ENCODE measurements at places on chromosomes 1 and 21.

DNA sequence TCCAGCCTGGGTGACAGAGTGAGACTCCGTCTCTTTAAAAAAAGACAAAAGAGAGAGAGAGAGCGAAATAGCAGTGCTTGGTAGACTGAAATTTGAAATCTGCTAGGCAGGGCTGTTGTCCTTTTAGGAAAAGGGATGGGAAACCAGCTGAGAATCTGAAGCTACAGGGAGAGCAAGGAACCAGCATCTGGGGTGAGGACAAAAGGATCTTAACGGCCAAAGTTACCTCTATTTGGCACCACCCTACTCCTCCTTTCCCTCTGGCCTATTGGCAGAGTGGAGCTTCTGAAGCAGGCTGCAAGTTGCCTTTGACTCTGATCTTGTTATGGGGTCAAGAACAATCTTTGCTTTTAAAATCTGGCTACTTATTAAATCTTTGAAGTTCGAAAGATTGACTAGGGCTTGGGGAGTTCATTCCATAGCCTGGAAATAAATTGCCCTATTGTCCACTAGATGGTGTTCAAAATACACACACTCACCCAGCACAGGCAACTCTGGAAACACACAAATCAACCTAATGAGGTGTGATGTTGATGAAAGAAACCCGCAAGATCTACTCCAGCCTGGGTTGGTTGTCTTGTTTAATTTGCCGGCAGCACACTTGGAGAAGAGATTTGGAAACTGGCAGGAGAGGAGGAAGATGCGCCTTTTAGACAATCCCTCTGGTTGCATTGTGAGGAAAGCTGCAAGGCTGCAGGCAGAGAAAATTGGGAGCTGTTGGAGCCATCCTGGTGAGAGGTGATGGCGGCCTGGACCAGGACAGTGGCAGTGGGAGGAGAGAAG lies 16.5 kb upstream of the PARP1 start:
- DNase-seq, result no peak

DNA sequence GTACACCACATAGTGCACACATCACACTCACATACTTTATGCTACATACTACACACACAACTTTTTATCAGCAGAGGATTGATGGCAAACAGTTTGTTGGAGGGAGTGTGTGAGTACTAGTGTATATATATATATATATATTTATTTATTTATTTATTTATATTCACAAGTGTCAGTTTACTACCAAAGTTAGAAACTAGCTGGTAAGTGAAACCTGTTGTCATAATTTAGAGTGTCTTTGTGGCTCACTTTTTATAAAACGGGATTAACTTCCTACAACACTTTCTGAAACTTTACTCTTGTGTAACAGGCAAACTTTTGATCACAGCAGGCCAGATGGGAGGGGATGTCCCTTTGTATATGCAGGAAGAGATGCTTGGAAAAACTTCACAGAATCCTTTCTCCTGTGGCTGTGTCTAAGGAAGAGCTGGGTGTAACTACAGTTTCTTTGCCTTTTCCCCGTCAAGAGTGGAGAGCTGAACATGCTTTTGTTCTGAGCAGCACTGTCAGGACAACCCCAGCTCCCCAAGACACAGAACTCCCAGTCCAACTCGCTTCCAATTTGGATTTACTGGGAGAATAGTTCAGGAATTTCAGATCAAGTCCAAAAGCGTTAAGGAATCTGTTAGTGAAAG lies 1.9 kb upstream of the SAMD13 start:
- no peak for DNase-seq

- DNase-seq, result no peak
These were observed 10.1 kb upstream of the SLC25A33 start for GRCh38 chr1:9529190-9529589.

GRCh38 chr21:27526451-27526850 lies 559.6 kb upstream of the ADAMTS5 start:
- DNase-seq, result no peak

DNA sequence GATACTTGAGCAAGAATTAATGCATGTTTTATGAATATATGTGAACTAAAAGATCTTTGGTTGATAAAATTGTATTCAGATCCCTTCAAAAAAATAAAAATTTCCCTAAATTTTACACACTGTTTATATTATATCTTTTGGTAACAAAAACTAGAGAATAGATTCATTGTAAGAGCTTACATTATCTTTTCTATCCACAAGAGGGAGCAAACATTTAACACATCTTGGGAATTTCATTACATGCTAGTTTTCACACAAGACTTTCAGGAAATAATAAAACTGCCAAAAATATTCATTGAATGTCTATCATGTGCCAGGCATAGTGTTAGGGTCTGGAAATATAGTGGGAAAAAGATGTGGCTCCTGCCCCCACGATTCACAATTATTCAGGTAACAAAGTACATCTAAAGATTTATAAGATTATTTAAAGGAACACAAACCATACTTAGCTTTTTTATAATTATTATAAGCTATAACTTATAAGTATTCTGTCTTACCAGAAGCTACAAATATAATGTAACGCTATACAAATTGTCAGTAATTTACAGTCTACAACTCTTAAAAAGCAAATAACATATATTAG lies 30.6 kb downstream of the FAF1 start:
- no peak for DNase-seq

- DNase-seq, result no peak
These were observed 4.5 kb upstream of the FAM177B start for GRCh38 chr1:222732216-222733159.

- no peak for DNase-seq
These were observed 141.1 kb downstream of the TRIM33 start for GRCh38 chr1:114369930-114370329.

DNA sequence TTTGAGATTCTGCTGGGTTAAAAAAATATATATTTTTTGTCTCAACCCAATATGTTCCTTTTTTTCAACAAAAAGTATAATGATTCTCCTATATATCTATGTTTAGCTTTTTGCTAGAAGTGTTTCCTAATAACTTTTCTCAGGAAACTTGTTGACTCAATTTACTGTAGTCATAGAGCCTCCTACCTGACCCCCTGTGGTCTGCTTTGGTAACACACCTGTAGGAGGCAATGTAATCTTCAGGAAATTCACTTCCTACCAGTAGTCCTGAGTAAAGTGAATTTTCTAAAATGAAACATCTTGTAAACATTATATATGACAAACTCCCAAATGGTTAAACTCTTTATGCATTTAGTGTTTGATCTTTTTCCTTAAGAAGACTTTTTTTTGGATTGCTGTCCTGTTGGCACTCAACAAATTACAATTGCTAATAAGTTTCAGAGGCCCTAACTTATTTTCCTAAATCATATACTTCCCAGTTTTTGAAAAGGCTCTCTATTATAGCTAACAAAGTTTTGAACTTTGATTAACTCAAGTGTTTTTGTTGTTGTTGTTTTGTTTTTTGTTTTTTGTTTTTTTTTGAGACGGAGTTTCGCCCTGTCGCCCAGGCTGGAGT lies 118.3 kb downstream of the OLFML2B start:
- no peak for DNase-seq

Data from stimulated activated CD8-positive, alpha-beta memory T cell treated with anti-CD3 and anti-CD28 coated beads, Interleukin-2, amount 100 ng/mL, for 48 hours (primary cell).